ENCODE measurements at places on chromosomes 16 and 17. TPM values are rescaled to one million over a fixed set of nuclear protein-coding genes. Genes with fewer than 3 reads are reported as not detected.

GAS7 gene
- total RNA-seq = 0.35 TPM

CDH15 gene
- not detected for total RNA-seq

LAT gene
- 341 TPM for total RNA-seq

DOC2B gene
- not detected for total RNA-seq

PIK3R5 gene
- 52.7 TPM for total RNA-seq

BCL6B gene
- 0.80 TPM for total RNA-seq

SPATA32 gene
- 0.20 TPM for total RNA-seq

Measured in activated CD4-positive, alpha-beta memory T cell treated with anti-CD3 and anti-CD28 coated beads, Interleukin-2, amount 10 ng/mL, durations not matched to agents 7 days and 5 days (primary cell).